ENCODE measurements at places on chromosomes 4 and X.

- no peak for DNase-seq
Measured at GRCh38 chrX:641671-642435, 11.3 kb downstream of the SHOX start.

- no peak for DNase-seq
Measured at GRCh38 chr4:185290018-185290607, 80.7 kb downstream of the SNX25 start.

- no peak for DNase-seq
Measured at GRCh38 chr4:80221161-80221560, 23.9 kb downstream of the PRDM8 start.

- DNase-seq, result no peak
Measured at GRCh38 chr4:20288846-20289512, 37.3 kb downstream of the SLIT2 start.

DNA sequence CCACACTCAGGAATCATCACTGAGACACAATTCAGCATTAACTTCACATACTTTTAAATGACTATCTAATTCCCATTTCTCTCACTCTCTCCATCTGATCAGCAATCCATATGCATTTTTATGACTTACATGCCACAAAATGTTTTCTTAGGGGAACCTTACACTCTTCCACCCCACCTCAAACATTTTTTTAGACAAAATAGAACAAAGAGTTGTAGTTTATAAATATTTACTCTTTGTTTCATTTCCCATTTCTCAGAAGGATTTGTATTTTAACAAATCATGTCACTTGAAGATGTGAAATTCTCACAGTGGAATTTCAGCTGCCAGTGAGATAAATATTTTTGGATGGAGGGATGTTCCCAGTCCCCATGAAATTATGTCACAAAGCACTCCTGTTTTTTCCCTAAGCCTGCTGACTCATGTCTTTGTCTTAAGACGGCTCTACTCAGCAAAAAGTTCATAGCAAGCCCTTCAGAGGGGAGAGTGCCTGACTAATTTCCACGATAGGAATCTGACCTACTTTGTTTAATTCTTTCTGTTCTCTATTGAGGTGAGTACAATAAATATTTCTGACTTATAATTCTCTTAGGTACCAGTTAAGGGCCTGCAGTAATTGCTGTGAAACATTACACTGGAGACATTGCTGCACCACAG is 257.7 kb downstream of the THOC2 start:
- DNase-seq, result no peak

- no peak for DNase-seq
Measured at GRCh38 chr4:121740796-121741409, 24.1 kb downstream of the SMIM43 start.

DNA sequence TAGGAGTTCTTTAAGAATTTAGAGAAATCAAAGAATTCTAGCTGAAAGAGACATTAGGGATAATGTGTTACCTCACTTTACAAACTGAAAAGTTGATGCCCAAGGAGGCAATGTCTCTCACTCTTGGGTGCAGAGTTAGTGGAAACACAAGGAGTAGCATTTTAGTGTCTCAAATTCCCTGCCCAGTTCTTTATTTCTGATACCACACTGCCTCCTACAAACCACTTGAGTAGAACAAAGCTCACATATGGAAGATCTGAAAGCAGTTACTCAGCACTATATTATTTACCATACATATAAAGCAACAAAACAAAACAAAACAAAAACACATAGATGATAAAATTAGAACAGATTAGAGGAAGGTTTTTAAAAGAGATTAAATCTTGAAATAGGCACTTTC is 124.2 kb downstream of the REELD1 start:
- DNase-seq, result peak; percentile 12
